Bone marrow (tissue), 2 donors: ENCODE measurements at places on chromosomes 2 and 18.

DNA sequence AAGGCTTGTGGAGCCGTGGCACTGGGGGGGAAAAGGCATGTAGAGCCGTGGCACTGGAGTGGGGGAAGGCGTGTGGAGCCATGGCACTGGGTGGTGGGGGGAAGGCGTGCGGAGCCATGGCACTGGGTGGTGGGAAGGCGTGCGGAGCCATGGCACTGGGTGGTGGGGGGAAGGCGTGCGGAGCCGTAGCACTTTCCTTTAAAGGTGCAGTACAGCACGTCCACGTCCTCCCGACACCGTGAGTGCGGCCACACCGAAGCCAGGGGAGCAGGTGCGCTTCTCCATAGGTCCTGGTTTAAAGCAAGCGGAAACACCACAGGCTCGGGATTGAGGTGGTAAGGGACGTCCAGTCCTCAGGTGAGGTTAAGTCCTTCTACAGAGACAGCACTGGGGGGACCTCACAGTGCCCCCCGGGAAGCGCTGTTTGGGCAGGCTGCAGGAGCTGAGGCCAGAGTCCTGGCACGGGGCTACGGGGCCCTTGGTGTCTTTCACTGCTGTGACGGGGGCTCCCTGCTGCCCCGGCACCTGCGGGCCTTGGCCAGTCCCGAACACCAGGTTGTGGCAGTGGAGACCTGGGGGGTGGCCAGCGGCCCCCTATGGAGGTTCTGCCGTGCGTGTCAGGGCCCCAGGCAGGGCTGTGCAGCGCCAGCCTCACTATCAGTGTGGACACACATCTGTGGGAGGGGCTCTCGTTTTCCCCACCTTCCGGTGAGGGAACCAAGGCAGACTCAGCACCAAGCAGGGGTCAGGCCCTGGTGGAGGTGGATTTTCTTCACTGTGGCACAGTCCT, 93.0 kb upstream of the CTDP1 start:
- no peak for DNase-seq

- DNase-seq: no peak
Measured at GRCh38 chr2:144711630-144712549, 192.0 kb upstream of the ZEB2 start.

GRCh38 chr2:180715044-180715443, 265.4 kb upstream of the UBE2E3 start:
- no peak for DNase-seq

GRCh38 chr2:28004086-28004485, 113.6 kb downstream of the BABAM2 start:
- peak; percentile 53 for DNase-seq

DNA sequence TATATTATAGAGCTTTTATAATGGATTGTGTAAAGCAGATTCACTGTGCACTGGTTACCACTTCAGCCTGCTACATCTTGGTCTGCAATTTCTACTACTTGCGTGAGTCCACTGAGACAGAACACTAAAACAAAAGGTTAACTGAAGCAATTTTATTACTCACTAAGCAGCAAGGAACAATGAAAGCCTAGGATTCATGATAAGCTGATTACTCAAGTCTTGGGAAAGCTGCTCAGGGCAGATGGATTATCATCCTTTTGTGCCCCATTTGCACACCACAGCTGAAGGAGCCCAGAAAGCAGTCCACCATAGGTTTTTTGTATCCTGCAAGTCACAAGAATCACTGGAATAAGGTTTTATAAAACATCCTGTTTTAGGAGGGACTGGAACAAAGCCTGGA, 1215.2 kb upstream of the TMEFF2 start:
- DNase-seq: no peak

GRCh38 chr2:227765788-227766372, 20.2 kb downstream of the SCYGR8 start:
- no peak for DNase-seq

DNA sequence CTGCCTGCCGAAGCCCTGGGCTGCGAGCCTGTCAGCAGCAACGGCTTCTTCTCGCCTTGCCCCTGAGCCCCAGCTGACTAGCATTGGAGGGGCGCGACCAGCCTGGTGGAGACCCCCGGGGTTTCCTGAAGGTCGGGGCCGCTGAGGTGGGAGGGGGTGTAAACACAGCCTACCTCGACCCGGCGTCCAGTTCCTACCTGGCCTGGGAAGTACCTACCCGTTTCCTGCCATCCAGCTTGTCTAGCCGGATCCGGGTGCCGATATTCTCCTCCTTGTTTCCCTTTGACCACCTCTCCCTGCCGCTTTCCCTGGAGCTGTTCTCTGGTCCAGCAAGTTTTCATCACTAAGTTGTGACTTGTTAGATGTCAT, 511 bp downstream of the MOB4 start:
- no peak for DNase-seq
